ENCODE measurements at places on chromosomes 13 and 19. TPM values are rescaled to one million over a fixed set of nuclear protein-coding genes. Genes with fewer than 3 reads are reported as not detected.

GRCh38 chr13:89554801-89555200, 1792.7 kb upstream of the MIR17HG start:
- DNase-seq = no peak

DNA sequence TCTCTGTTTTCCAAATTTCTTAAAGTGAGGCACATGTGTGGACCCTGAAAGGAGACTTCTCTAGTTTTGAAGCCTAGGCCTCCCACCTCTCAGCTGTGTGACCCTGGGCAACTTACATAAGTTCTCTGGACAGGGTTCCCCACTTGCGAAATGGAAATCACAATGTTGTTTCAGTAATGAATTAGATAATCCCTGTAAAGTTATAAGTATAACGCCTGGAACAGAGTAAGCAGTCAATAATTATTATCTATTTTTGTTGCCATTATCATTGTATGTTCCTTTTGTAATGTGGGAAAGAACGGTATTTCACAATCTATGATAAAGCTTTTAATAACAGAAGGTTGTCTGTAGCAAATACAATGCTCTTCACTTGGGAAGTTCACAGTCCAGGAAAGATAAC, 437.3 kb upstream of the ZNF507 start:
- DNase-seq = no peak

DNA sequence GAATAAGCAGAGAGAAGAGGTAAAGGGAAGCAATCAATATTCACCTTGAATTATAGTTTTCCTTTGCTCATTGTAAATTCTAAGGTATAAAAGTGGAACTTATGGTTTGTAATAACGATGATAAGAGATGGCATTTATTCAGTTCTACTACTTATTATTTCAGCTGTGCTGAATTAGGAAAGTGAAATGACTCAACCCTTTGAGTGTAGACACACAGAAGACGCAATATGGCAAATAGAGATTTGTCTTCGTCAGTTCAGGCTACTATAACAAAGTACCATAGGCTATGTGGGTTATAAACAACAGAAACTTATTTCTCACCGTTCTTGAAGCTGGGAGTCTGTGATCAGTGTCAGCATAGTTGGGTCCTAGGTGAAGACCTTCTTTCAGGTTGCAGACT, 713.0 kb upstream of the PCDH9 start:
- DNase-seq = no peak

ALG11 gene
- 24.9 TPM for total RNA-seq

- DNase-seq = no peak
Observed at GRCh38 chr19:39270036-39270871, 2.1 kb downstream of the IFNL2 start.

DNA sequence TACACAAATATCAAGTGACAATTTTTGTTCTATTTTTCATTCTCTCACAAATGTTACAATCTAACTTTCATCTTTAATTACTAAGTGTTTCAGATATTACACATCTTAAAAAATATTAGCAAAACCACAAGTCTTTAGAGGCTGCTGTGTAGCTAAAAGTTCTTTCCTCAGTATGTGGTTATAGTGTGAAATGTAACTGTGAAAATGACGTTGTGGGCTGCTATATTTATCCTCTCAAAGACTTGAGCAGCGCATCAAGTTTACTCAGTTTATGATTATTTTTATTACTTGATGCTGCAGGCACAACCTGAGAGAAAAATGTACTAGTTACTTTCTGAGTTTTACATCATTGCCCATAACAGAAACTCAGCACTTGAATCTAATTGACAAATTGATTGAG, 2860.6 kb upstream of the PCDH20 start:
- no peak for DNase-seq

FSD1 gene
- total RNA-seq = not detected

ZNF497 gene
- 0.37 TPM for total RNA-seq

DNA sequence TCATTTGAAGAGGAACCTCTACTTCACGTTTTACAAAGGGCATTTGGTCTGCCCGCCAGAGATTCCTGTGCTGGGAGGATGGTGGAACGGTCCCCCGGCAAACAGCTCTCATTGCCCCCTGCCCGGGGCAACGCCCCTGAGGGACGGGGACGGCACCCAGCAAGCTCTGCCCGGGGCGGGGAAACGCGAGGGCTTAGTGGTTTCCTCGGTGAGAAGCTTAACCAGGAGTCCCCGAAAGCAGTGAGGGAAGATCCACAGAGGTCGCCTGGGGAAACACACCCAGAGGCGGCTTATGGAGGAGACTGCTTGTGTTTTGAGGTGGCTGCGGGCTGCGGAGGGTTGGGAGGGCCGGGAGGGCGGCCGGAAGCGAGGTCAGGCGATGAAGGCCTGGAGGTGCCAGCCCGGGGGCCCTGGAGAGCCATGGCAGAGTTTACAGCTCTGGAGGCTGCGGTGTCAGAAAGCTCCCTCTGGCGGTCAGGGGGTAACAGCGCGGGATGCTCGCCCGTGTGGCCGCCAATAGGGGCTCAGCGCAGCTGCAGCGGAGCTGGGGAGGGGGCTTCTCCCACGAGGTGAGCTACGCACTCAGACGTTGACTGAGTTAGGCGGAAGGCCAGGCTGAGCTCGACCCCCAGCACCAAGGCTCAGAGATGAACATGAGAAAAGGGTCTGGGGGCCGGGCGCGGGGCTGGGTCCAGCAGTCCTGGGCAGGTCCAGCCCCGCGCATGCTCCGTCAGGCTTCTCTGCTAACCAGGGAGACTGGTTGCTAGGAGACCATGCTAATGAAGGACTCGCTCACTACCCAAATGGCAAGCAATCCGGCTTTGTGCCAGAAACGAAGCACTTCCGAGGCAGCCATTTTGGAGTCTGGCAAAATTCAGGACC, 652 bp upstream of the TPGS1 start:
- DNase-seq = peak; percentile 99

DNA sequence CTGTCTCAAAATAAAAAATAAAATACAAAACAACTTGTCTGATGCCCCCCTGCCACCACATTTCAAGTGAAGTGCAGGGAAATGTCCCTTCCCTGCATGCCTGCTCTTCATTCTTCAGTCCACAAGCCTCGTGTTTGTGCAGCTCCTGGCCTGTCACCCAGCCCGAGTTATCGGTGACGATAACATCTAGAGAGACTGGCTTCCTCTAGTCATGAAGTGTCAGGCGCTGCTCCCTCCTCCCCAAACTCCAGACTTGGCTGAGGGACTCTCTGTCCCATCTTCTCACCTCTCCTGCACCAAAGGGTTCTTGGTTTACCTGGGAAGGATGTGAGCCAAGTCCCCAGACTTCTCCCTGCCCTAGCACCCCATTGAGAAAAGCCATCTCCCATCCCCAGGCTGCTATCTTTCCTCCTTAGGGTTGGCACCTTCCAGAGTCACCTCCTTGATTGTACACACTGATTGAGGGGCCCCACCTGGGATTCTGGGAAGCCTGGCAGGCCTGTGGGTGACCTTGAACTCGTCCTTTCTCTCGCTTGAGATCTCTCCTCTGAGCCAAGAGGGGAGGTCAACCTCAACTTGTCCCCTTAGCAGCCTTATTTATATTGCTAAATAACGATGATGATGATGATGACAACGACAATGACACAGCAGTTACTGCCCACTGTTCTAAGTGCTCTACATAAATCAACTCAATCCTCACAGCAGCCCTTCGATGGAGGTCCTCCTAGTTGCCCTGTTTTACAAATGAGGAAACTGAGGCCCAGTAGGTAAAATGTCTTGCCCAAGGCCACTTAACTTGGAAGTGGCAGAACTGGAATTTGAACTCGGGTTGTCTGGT, 13.1 kb upstream of the PLAUR start:
- no peak for DNase-seq

DNA sequence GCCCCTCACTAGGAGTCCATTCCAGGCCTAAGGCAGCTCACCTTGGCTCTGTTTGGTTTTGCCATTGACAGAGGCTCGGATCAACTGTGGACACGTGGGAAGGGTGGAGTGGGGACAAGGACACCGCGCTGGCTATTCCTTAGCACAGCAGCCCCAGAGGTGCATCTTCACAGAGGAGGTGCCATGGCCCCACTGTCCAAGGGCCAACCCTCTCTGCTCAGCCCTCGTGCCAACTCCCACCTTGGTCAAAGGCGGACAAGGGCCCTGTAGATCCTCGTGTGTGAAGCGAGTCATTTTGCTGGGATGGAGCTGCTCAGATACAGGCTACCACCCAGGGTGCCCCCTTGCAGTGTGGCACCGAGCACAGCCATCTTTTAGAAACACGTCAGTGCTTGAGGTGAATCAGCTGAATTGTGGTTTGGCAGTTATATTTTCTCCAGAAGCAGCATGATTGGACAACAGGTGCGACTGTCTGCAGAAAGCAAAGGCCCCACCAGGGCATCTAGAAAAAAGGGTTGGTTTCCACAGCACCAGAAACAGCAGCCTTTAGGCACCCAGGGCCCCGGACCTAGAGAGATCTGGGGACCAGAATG, 192.1 kb upstream of the GPR12 start:
- DNase-seq = no peak

DNA sequence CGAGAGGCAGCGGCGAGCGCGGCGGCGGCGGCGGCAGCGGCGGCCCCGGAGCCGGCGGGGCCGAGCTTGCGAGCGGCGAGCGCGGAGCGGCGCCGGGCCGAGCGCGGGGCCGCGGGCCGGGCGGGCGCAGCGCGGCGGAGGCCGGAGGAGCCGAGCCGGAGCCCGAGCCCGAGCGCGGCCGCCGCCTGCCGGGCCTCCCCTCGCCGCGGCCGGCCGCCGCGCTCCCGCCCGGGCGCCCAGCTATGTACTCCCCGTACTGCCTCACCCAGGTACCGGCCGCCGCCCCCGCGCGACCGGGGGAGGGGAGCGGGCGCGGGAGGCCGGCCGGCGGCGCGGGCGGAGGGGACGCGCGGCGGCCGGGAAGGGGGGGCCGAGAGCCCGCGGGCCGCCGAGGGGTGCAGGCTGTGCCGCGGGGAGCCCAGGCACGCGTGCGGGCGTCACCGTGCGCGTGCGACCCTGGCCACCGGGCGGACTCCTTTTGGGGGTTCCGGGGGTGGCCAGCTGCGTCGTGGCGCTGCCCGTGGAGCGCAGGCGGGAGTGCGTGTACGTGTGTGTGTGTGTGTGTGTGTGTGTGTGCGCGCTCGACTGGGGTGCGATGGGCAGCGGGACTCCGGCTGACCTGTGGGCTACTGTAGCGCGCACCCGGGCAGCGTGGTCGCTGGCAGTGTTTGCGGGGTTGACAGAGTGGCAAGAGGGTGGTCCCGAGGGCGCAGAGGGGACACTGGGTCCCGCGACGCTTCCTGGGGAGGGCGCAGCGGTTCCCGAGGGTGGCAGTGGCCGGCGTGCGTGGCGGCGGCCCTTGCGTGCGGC, 526 bp downstream of the NFIX start:
- DNase-seq = no peak

DNA sequence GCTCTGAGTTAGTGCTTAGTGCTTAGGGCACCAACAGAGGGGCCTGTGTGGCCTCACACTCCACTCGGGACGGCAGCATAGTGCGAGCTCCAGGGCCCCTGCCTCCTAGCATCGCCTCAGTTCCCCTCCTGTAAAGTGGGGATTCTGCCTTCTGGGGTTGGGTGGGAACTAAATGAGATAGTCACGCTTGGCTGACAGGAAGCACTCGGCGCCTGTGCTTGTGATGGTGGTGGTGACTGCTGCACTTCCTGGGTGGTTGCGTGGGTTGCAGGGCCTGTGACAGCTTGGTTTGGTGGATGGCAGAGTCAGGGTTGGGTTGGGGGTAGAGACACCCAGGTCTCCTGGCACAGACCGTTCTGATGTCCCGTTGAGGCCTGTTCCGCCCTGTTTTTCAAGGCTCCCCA, 7.7 kb downstream of the PLEKHF1 start:
- DNase-seq = no peak

- DNase-seq = no peak
Observed at GRCh38 chr13:40197936-40198595, 468.4 kb downstream of the FOXO1 start.

ONECUT3 gene
- not detected for total RNA-seq

- DNase-seq = no peak
Observed at GRCh38 chr13:29587645-29588044, 7.8 kb downstream of the SLC7A1 start.

GRCh38 chr19:32802840-32803239, 66.7 kb downstream of the SLC7A9 start:
- DNase-seq = no peak

DNA sequence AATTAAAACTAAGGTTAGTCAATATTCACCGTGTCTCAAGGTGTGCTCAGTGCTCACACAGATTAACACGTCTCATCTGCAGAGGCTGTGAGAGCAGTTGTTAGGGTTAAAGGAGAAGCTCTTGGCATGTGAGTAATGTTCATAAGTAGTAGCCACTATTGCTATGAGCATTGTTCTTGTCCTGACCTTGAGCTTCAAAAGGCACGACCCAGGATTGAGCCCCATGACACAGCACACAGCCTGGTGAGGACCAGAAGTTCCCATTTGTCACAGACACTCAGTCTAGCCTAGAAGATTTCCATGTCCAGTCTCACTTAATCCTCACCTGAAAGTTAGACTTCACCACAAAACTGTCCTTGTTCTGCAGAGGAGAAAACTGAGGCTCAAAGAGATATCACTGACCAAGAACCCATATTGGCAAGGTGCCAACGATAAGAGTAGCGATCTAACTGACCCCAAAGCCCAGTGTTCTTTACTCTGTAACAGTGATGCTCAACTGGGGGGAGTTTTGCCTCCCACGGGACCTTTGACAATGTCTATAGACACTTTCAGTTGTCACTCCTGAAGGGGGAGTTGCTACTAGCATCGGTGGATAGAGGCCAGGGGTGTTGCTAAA, 26.0 kb downstream of the FPR3 start:
- no peak for DNase-seq

ERICH4 gene
- total RNA-seq = not detected

- no peak for DNase-seq
Observed at GRCh38 chr13:66492479-66492878, 737.7 kb downstream of the PCDH9 start.

GRCh38 chr19:18401580-18402112, 4.2 kb upstream of the LRRC25 start:
- DNase-seq = peak; percentile 61

DNA sequence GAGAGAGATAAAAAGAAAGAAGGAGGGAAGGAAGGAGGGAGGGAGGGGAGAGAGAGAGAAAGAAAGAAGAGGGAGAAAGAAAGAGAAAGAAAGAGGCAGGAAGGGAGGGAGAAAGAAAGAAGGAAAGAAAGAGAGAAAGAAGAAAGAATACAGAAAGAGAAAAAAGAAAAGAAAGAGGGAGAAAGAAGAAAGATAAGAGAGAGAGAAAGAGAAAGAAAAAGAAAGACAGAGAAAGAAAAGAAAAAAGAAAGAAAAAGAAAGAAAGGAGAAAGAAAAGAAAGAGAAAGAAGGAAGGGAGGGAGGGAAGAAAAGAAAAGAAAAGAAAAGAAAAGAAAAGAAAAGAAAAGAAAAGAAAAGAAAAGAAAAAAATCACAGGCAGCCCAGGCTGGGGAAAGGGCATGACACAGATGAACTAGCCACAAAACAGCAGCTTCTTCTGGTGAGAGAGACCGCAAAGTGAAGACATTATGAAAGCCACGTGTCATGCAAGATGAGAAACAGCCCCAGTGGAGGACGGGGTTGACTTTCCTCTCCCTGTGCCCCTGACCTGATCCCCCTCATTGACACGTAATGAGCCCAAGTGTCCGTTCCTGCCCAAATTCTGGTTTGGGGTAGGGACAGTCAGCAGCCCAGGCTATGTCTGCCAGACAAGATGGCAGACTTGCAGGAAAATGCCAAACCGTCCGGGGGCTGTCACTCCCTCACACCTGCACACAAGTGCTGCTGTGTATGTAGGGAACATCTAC, 102.1 kb downstream of the INSR start:
- DNase-seq = no peak

UNC13A gene
- 0.16 TPM for total RNA-seq

LILRB1 gene
- 4.2 TPM for total RNA-seq

CYP4F2 gene
- total RNA-seq = not detected

GRCh38 chr19:1243768-1244692, 2.5 kb downstream of the ATP5F1D start:
- DNase-seq = peak; percentile 93

GRCh38 chr13:72599178-72599743, 128.2 kb downstream of the MZT1 start:
- DNase-seq = no peak

GRCh38 chr13:76266561-76266960, 619.6 kb downstream of the KCTD12 start:
- DNase-seq = no peak

Measured in left cardiac atrium (tissue), 4 donors.